WERI-Rb-1 (cell line): ENCODE measurements at places on chromosomes 1 and 21.
A peak's percentile ranks its signal among the peaks of the same experiment; 100 is the strongest.

DNA sequence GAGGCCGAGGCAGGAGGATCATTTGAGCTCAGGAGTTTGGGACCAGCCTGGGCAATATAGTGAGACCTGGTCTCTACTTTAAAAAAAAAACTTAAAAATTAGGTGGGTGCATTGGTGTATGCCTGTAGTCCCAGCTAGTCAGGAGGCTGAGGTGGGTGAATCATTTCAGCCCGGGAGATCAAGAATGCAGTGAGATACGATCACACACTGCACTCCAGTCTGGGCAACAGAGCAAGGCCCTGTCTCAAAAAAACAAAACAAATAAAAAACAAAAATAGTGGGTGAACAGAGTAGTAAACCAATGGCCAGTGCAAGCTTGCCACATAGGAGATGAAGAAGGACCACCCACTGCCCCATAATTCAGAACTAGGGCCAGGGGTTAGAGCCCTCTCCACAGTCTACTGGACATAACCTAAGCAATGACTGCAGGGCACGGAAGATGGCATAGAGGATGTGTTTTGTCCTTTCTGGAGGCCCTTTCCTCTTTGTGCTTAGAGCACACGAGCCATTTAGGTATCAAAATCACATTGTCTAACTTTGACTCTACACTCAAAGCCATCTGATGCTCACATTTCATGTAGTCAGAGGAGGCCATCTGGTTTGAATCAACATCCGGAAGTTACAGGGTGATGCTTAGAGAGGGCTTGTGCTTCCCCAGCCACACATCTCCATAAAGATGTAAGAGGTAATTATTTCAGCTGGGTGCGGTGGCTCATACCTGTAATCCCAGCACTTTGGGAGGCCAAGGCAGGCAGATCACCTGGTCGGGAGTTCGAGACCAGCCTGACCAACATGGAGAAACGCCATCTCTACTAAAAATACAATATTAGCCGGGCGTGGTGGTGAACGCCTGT is 12.6 kb downstream of the CD2 start:
- no peak for DNase-seq

- no peak for DNase-seq
Observed at GRCh38 chr1:103125219-103125618, 16.9 kb upstream of the COL11A1 start.

GRCh38 chr1:14704846-14705245 is 106.4 kb downstream of the KAZN start:
- peak; percentile 48 for DNase-seq

- no peak for DNase-seq
Observed at GRCh38 chr1:39360731-39361130, 130.7 kb upstream of the BMP8A start.

DNA sequence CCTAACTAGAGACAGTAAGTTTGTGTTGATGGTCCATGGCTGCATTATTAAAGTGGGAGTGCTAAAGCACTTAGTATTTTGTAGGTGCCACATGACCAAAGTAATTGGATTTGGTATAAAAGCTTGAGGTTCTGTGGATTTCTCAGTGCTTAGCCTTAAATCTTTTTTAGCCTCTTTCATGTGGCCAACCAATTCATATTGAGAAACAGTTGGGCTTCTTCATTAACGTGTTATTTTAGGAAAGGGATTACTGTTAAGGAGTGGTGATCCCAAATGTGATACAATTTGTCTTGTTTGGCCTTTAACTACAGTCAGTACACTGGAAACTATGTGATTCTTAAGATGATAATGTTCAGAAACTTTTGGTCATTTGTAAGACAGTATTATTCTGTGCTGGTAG is 25.5 kb downstream of the MAN1A2 start:
- no peak for DNase-seq

DNA sequence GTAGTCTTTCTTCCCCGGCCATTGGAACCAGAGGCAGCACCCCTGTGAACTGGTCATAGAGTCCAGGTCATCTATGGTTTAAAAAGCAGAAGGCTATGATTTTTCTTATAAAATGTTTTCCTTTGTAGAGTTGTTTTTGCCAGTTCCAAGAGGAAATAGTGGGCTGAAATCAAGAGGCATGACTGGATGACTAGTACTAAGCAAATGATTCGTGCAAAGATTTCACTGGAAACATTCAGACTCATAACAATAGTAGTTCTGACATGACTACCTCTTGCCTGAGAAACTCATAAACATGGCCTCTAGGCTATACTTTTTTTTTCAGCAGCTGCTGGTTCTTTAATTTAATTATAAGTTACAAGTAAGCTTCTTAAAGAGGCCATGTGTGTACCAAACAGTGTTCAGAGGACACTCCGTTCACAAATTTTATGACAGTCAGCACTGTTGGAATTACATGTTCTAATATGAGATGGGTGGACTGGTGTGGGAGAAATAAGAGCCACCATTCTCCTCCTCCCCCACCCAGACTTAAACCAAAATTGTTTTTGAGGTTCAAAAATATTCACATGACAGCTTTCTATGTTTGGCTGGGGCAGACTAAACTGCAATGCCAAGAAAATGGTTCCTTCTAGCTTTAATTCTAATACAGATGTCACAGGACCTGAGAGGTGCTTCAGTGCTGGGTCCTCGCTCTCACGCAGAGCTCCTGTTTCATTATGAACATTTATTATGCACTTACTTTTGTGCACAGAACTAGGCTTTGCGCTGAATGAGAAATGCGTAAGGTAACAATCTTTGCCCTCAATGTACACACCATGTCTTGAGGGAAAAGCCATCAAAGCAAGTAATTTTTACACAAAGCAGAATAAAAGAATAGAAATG is 147.5 kb downstream of the ZC3H11B start:
- no peak for DNase-seq

GRCh38 chr1:84742653-84743052 is 52.4 kb upstream of the SSX2IP start:
- DNase-seq, result no peak

DNA sequence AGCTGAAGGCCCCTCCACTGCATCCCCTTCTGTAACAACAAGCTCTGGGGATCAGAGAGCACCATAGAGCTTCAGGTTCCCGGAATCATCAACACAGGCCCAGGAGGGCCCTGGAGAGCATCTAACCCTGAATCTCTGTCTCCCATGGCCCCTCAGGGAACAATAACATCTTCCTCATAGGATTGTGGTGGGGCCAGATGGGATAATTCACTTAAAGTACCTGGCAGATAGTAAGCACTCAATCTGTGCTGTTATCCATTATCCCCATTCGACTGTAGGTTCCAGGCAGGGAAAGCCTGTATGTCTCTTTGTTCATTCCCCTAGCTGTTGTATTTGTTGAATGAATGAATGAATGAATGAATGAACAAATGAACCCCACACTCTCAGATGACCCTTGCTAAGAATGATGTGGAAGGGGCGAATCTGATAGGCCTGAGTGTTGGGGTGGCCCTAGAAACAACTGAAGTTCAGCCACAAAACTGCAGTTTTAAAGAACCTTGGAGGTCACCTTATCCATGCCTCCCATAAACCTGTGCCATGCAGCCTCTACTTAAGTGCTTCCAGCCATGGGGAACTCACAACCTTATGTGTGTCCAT is 14.5 kb downstream of the LAPTM5 start:
- no peak for DNase-seq

DNA sequence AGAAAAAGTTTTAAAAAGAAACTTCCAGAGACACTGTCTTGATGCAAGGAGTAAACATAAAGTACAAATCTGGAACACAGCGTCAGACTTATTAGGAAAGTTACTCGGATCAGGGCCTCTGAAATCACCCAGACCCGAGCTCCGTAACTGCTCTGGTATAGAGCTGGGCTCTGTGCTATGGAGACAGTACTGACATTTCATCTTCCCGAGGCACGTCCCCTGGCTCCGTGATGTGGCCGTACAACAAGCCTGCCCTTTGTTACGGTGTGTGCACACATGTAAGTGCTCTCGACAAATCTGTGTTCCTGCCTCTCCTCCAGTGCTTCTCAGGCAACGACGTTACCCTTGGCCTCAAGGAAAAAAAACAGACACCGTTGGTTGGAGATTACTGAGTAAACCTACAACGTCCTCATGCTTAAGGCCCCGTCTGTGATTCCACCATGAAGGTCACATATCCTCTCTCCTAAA is 107.0 kb upstream of the IRF2BP2 start:
- no peak for DNase-seq

DNA sequence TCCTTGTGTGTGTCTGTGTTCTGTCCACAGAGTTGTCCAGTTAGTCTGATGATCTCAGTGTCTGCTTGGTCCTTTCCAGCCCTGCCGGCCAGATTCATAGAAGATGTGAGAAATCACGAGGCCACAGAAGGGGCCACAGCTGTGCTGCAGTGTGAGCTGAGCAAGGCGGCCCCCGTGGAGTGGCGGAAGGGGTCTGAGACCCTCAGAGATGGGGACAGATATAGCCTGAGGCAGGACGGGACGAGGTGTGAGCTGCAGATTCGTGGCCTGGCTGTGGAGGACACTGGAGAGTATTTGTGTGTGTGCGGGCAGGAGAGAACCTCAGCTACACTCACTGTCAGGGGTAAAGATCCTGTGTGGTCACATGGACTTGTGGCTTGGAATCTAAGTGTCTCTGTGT is 95.8 kb downstream of the OBSCN start:
- no peak for DNase-seq
